ENCODE measurements at places on chromosomes 11 and 22. TPM values are rescaled to one million over a fixed set of nuclear protein-coding genes. Genes with fewer than 3 reads are reported as not detected.

Gene ALG8
- 34.8 TPM for total RNA-seq

GRCh38 chr11:19237813-19238212 lies 2.9 kb downstream of the E2F8 start:
- no peak overlapping the region for H3K27ac ChIP-seq
- no peak overlapping the region for H3K4me3 ChIP-seq
- DNase-seq = peak; percentile 49
- no peaks in the 10 kb centered on the region for H3K36me3 ChIP-seq

DNA sequence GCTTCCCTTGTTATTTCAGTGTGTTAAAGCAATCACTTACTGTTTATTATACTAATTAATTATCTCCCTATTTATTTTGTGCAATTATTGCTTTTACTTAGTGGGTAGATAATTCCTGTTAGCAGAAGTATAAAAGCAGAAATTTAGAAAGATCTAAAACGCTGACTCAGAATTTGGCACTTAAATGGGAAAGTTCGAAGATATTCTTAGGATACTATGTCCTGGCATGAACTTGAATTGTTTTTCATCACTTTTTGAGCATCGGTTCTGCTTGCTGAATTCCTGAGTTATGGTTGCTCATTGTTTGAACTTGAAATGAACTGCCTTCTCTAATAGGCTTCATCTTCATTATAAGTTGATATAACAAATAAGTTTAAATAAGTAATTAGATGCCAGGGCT lies 325.4 kb downstream of the JRKL start:
- no peak overlapping the region for H3K27ac ChIP-seq
- peak; percentile 20 for DNase-seq
- H3K4me3 ChIP-seq = no peak overlapping the region
- no peaks in the 10 kb centered on the region for H3K36me3 ChIP-seq
- no peaks in the 10 kb centered on the region for H3K4me1 ChIP-seq

DNA sequence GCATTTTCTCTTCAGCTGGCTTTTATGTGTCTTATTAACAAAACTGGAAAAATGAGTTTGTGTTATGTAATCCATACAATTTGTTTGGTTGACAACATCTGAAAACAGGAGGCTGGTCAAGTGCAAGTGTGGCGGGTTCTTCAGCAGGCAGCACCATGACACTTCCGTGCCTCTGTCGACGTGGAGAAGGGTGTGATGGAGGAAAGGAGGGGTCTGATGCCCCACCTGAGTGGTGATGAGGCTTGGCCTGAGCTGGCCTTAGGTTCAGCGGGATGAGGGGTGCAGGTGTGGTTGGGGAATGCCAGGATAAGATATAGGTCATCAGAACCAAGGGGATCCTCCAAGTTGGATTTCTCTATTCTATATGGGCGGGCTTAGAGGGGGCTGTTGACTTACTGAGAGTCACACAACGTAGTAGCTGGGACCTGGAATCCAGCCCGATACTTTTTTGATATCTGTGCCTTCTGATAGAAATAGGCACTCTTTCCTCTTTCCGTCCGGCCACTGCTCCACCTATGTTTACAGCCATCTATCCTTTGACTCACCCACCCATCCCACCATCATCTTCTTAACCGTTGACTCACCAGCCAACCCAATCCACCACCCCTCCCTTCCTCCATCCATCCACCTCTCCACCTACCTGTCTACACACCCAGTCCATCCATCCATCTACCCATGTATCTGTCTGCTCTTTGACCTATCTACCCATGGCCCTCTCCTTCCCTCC lies 29.0 kb downstream of the SHANK3 start:
- H3K27ac ChIP-seq = no peak overlapping the region
- DNase-seq = no peak
- H3K36me3 ChIP-seq = peaks cover 26% of the 10 kb centered on the region
- no peak overlapping the region for H3K4me3 ChIP-seq
- peaks cover 6% of the 10 kb centered on the region for H3K4me1 ChIP-seq

- H3K4me1 ChIP-seq = no peaks in the 10 kb centered on the region
- peaks cover 34% of the 10 kb centered on the region for H3K36me3 ChIP-seq
- H3K27ac ChIP-seq = no peak overlapping the region
Measured at GRCh38 chr11:68914761-68915160, 11.1 kb downstream of the IGHMBP2 start.

GRCh38 chr11:97614606-97615005 lies 1224.8 kb downstream of the JRKL start:
- no peak overlapping the region for H3K4me3 ChIP-seq
- no peak for DNase-seq
- no peaks in the 10 kb centered on the region for H3K27me3 ChIP-seq
- no peaks in the 10 kb centered on the region for H3K4me1 ChIP-seq
- H3K36me3 ChIP-seq = no peaks in the 10 kb centered on the region
- H3K27ac ChIP-seq = no peak overlapping the region

DNA sequence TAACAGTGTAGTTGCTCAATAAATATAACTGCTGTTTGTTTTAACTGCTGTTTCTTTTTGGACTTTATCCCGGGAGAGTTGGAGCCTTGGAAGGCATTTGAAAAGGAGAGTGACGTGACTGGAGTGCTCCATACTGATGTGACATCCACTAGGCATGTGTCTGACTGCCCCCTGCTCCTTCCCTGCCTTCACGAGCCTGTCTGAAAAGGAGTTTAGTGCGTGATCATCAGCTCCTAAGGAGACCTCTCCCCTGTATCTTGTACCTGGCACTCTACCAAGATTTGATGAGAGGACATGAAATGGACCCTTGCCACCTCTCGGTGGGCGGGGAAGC lies 22.9 kb downstream of the ZBTB16 start:
- H3K27ac ChIP-seq = peak overlapping the region; percentile 90
- peaks cover 25% of the 10 kb centered on the region for H3K36me3 ChIP-seq
- peak; percentile 80 for DNase-seq
- no peaks in the 10 kb centered on the region for H3K27me3 ChIP-seq
- no peak overlapping the region for H3K4me3 ChIP-seq

- DNase-seq = no peak
- H3K4me3 ChIP-seq = no peak overlapping the region
- H3K36me3 ChIP-seq = no peaks in the 10 kb centered on the region
- H3K4me1 ChIP-seq = no peaks in the 10 kb centered on the region
- no peaks in the 10 kb centered on the region for H3K27me3 ChIP-seq
- H3K27ac ChIP-seq = no peak overlapping the region
Measured at GRCh38 chr22:19896665-19897355, 42.1 kb upstream of the GNB1L start.

DNA sequence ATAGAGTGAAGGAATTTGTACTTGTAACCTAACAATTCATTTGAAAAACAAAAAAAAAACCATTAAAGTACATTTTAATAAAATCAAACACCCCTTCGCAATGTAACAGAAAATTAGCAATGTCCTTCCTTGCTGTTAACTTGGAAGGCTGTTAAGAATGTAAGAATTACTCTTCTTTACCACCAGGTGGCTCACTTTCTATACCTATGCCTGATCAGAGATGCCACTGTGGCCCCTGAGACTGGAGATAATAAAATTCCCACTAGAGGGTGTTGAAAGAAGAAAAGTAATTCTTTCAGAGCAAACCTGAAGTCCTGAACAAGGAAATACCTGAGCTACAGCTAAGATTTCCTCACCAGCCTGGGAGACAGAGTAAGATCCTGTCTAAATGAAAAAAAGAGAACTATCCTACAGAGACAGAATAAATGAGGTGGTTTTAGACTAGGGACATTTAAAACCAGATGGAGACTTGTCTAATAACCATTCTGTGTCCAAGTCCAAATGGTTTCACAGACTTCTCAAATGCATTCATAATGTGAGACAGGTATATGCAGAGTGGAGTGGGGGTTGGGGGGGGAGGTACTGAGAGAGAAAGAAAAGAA lies 1089.3 kb downstream of the FAM181B start:
- H3K27ac ChIP-seq = no peak overlapping the region
- H3K4me1 ChIP-seq = no peaks in the 10 kb centered on the region
- DNase-seq = peak; percentile 24
- H3K27me3 ChIP-seq = no peaks in the 10 kb centered on the region
- H3K36me3 ChIP-seq = no peaks in the 10 kb centered on the region

Gene APOBEC3F
- total RNA-seq = 7.7 TPM

- no peak overlapping the region for H3K4me3 ChIP-seq
- no peaks in the 10 kb centered on the region for H3K27me3 ChIP-seq
- H3K27ac ChIP-seq = no peak overlapping the region
- peaks cover 5% of the 10 kb centered on the region for H3K4me1 ChIP-seq
Measured at GRCh38 chr11:36750349-36750748, 152.3 kb upstream of the RAG2 start.

Gene TTLL1
- 8.0 TPM for total RNA-seq

Gene PUS3
- total RNA-seq = 6.9 TPM

DNA sequence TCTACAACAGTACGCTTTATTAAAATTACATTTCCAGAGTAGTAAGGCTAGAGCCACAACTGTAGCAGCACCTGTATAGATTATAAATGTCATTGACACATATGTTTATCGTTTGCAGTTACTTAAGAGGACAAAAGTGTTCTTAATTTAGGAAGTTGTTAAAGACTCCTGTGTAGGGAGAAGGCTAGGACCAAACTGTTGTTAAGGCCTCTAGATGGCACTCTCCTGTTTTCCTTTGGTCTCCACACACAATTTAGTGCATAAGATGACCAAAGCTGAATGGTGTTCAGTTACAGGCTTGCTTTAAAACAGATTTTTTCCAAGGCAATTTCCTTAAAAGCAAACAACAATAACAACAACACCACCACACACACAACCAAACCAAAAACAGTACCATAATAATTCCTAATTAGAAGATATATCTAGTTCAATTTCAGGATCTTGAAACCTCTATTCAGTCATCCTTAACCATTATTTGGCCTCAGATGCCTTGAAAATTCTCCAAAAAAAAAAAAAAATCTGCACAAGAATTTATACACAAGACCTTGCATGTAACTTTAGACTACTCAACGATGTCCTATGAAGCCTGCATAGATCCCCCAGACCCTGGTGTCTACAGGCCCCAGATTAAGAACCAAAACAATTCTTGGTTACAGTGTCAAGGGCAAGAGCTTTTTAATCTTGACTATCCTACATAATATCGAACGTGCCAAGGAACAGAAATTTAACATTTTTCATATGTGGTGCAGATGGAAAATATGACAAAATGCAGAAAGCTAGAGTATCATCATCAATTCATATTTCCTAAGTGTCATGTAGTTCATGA lies 42.6 kb upstream of the APOA1 start:
- no peaks in the 10 kb centered on the region for H3K27me3 ChIP-seq
- DNase-seq = peak; percentile 34
- H3K27ac ChIP-seq = no peak overlapping the region
